ENCODE measurements at places on chromosomes 11 and 22.

GRCh38 chr22:36470994-36471331 lies 10.5 kb downstream of the TXN2 start:
- DNase-seq = no peak

DNA sequence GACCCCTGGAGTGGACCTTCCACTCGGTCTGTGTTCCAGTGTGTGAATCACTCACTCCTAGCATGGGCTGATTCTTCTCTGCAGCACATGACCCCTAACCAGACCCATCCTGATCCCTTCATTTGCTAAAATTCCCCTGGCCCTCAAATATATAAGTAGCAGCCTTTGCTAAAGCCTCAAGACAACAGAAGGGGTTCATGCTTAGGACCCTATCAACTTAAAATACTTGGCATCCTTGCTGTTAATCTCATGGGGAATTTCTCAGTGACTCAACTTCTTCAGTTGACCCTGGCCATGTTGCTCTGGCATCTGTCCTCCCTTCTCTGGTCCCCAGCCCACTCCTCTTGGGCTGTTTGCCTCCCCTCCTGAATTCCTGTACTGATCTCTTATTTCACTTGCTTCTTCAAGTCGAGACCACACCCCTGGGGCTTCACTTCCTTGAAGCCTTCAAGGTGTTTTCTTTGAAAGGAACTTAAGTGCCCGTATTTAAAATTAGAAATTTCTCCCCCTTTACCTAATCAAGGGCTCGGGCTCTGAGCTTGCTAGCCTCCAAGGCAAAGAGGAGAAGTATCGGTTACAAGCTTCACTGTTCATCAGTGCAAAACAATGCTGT lies 23.6 kb downstream of the NNMT start:
- DNase-seq = no peak

DNA sequence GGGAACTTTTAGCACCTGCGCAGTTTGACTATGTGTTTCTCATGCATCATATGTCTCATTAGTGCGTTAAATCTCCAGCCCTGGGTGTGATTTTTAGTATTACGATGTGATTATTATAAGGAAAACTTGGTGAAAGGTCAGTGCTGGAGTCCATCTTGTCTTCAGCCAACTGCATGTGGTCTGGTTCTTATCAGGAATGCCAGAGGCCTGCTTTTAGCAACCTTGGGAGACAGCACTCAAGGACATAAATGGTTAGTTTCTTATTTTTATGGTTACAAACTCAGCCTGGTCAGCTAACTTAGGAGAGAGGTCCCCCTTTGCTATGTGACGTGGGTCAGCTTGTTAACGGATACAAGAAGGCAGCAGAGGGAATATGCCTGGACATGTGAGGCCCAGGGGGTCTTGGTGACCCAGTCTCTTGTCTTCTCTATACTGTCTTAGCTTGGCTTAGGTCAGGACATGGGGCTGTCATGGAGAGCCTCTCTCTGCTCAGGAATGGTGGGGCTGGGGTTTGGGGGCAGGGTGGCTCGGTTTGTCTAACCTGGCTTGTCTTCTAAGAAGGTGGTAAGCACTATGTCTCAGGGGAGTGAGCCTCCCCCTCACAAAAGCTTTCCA lies 21.5 kb downstream of the KCTD21 start:
- no peak for DNase-seq

DNA sequence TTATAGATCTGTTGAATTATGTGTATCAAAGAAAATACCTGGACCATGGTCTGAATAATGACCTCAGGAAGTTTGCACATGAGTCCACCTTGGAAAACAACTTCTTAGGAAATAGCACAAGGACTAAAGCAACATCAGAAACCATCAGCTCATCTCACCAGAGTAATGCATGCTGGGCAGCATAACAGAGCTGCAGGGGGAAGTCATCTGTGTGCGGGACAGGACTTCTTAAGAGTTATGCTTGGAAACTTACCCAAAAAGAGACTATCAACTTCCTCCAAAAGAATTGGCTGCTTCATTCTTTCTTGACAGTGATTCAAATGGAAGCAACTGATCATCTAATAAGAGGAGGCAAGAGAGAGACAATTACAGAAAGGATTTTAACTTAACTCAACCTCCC lies 2.5 kb downstream of the OR56B4 start:
- no peak for DNase-seq

DNA sequence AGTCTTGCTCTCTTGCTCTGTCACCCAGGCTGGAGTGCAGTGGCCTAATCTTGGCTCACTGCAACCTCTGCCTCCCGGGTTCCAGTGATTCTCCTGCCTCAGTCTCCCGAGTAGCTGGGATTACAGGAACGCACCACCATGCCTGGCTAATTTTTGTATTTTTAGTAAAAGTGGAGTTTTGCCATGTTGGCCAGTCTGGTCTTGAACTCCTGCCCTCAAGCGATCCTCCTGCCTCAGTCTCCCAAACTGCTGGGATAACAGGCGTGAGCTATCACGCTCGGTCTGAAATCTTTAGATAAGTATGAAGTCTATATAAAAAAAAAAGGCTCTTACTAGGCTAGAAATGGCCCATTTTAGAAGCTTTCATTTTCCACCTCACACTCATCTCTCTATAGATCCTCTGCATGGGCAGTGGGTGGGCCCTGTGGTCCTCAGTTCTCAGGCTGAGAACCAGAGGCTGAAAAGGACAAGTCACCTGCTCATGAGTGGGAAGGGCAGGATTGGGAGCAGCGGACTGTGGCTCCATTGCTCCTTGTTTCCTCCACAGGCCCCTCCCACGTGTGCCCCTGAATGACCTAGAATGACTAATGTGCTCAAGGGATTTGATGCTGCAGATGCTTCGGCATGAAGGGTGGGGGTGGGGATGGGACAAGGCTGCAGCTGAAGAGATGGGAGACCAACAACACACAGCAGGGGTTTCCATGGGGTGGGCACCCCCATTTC lies 19.8 kb upstream of the PRAME start:
- no peak for DNase-seq

DNA sequence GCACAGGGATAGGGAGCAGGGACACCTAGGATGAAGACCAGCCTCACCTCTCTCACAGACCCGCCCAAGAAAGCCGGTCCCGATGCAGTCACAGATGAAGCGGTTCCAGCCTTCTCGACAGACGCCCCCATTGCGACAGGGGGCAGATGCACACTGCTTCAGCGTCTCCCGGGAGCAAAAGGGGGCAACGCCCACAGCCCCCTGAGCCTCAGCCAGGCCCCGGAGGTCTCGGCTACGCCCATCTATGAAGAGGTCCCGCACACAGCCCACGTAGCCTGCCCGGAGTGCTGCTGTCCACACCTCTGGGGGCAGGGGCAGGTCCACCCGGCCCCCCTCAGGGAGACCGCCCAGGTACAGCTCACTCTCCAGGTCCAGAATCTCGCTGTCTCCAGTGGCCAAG lies 62.3 kb downstream of the NRXN2 start:
- DNase-seq = no peak

DNA sequence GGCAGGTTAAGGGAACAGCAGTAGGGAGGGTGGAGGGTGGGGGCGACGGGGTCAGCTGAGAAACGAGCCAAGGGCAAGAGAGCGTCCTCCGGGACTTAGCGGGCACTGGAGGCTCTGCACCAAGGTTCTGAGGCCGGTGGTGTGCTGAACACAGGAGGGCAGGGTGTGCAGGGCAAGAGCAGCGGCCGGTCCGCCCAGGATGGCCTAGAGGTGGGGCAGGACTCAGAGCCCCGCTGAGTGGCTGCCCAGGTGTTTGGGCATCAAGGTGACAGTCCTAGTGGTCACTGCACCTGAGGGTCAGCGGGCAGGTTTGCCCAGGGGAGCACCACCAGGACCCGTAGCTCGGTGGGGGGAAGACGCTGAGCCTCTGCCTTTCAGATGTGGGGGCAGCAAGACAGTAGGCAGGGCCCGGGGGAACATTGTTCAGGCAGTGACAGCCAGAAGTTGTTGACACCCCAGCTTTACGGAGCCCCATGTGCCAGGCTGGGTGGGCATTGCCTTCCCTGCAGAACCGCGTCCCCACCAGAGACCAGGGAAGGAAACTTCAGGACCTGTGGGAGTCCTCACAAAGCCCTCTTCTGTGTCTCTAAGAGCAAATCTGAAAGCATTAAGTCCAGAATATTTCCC lies 4.5 kb upstream of the TTLL8 start:
- no peak for DNase-seq

GRCh38 chr11:70466154-70466553 lies 67.8 kb downstream of the CTTN start:
- no peak for DNase-seq

- DNase-seq = no peak
These were observed 88.2 kb downstream of the SHANK2 start for GRCh38 chr11:71164186-71164585.

- no peak for DNase-seq
These were observed 1.0 kb upstream of the PLEKHB1 start for GRCh38 chr11:73645121-73645969.

DNA sequence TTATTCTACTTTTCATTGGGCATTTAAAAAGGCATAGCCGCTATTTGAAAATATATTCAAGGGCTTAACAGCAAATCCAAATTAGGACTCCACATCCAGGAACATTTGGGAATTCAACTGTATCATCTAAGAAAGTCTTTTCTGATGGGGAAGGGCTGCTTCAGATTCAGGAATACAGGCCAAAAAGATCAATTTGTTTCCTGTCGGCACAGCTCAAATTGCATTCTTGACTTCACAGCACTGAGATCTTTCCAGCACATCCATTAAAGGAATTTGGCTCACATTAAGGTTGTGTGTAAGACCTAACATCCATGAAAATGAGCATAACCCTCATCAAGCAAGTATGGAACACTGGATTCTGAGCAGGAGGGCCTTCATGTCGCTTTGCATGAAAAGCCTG lies 1169.5 kb upstream of the CCDC90B start:
- no peak for DNase-seq
